Testis (tissue), 5 donors: ENCODE measurements at places on chromosomes 1 and 21. TPM values are rescaled to one million over a fixed set of nuclear protein-coding genes. Genes with fewer than 3 reads are reported as not detected.
A peak's percentile ranks its signal among the peaks of the same experiment; 100 is the strongest.

PTPRC gene
- 5.1 TPM for total RNA-seq

GRCh38 chr1:175673371-175674150, 69.8 kb downstream of the TNR start:
- DNase-seq, result no peak

GRCh38 chr1:38539931-38540330, 319.6 kb downstream of the RRAGC start:
- no peak for DNase-seq

KCNA10 gene
- not detected for total RNA-seq

DNA sequence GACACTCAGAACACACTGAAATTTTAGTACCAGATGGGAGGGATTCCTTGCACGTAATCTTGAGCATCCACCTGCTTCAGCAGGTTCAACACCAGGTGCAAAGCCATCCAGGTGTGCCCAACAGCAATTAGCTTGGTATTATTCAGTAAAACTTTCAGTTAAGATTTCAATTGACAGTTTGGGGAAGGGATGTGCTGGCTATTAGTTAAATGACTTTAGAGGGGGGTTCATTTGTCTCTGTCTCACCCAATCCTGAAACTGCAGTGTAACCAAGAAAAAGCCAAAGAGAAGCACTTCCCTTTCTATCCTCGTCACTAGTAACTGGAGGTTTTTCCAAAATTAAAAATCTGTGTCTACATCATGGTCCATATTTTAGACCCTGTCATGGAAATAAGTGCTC, 90.9 kb downstream of the PIK3R3 start:
- DNase-seq, result no peak

- DNase-seq, result peak; percentile 67
Observed at GRCh38 chr1:35726450-35727433, 8.1 kb upstream of the C1orf216 start.

- DNase-seq, result no peak
Observed at GRCh38 chr1:17104782-17105181, 14.5 kb downstream of the PADI2 start.

- DNase-seq, result no peak
Observed at GRCh38 chr1:171221665-171222591, 26.4 kb upstream of the FMO1 start.

DNA sequence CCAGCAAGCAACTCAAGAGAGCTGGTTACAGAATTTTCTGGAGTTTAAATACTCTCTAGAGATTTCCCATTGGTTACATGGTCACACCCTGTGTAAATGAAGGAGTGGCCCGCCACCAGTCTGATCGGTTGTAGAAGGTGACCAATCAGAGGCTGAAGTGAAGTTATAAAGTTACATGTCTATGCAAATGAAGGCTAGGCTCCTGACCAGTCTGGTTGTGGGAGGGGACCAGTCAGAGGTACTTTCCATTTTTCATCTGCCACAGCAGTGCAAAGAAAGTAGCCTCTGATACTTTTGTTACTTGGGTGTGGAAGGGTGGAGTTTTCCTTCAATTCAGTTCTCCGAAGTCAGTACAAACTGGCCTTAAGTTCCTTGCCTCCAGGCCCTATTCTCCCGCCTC, 273.7 kb downstream of the BARHL2 start:
- DNase-seq, result no peak

DNA sequence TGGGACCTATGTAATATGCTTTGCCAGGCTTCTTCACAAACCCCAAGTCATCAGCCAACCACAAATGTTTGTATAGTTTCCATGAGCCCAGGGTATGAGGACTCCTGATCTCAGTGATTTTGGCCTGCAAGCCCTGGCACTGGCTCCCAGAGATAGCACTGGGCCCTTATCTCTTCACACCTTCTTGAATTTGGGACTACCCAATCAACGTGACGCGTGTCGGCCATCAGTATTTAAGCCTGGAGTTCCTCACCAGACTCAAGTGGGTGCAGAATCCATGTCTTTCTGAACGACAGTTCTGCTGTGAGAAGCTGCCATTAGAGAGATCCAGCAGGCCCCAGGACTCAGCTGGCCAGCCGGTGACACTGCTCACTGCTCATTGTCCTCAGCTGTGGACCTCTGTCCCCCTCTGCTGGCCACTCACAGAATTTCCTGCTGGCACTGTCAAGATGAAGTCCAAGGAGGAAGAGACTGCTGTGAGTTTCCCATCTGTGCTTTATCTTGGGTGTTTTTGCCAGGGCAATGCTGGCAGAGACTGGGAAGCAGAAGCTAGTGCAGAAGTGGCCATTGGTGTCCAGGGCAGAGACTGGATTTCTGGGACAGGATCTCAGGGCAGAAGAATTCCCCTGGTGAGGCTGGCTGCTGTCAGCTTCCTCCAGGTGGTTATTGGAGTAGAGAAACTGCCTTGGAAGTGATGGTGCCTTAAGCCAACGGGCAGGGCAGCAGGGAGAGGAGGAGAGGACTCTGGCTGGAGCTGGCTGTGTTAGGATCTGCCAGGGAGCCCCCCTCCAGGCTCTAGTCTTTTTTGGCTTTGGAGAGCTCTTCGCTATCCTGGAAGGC, 28.4 kb downstream of the TMCC2 start:
- DNase-seq, result peak; percentile 96

GRCh38 chr1:119449971-119450370, 35.0 kb downstream of the HSD3B2 start:
- no peak for DNase-seq

- no peak for DNase-seq
Observed at GRCh38 chr1:33743221-33743998, 120.5 kb upstream of the HMGB4 start.

DNA sequence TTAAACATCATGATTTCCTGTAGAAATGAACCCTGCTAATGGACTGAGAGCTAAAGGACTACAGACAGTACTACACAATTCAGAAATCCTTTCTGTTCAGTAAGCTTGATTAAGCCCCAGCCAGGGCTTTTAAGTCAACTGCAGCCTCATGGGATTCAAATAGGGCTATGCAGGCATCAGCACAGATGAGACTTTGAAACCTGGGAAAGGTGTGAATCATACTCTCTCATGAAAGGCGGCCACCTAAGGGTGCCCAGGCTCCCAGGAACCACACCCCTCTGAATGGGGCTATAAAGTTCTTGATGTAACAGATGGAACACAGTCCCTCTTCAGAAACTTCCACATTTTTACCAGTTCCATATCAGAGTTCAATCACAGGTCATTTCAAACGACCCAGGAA, 7.6 kb downstream of the SIPA1L2 start:
- DNase-seq, result no peak

AGBL4 gene
- total RNA-seq, result 5.8 TPM

DNA sequence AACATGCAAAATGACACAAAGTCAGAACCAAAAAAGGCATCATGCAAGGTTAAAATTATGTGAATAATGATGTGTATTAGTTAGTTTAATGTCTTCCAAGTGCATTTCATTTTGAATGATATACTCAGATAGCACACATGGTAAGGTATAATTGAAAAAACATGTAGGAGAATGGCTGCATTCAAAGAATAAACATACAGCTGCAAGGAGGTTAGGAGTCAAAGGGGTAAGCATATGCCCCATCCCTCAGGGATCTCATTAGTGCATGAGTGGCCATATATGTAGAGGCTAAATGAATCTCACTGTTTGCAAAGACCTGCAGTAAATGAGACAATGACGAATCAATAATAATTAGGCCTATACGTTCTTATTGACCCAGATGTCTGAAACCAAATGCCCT, 179.7 kb upstream of the HOOK1 start:
- no peak for DNase-seq

DNA sequence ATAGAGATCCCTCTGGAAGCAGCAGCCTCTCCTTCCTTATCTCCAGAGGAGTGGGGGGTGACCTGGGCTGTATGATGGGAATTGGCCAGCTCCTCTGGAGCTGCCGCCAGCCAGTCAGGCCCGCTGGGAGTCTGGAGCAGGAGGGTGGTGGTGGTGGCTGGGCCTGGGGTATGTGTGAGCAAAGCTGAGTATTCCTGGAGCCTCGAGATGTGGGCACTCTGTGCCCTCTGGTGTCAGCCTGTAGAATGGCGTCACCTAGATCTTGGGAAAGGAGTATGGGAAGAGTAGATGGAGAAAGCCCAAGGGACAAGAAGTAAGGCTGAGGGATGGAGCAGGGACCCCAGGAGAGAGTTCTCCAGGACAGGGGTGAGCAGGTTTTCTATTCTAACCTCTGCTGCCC, 16.0 kb downstream of the VANGL2 start:
- DNase-seq, result no peak

PGLYRP3 gene
- not detected for total RNA-seq

GRCh38 chr1:7557301-7557891, 213.7 kb upstream of the VAMP3 start:
- DNase-seq, result no peak
